ENCODE measurements at places on chromosomes 13 and 19.

DNA sequence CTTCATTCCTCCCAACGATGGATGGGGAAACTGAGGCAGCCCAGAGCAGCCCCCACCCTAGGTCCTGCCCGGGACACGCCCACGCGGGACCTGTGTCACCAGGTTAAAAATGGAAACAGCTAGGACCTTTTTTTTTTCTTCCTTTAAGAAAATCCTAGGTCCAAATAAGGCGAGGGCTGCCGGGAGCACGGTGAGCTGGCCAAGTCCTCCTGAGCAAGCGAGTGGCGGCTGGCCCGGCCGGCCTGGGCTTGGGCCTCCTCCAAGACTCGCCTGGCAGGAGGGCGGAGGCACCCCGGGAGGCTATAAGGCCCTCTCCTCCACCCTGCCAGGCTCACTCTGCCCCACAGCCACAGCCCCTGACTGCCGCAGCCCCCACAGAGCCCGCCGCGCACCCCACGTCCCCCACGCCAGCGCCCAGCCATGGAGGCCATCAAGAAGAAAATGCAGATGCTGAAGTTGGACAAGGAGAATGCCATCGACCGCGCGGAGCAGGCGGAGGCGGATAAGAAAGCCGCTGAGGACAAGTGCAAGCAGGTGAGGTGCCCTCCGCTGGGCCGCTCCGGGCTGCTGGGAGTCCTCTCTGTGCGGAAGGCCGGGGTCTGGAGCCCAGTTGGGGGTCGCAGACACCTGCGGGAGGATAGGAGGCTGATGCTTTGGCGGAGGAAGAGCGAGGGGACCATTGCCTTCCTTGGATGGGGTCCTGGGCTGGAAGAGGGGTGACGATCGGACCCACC is 8.9 kb upstream of the TPM4 start:
- DNase-seq = no peak

GRCh38 chr19:1267477-1268225 is 1.5 kb upstream of the CIRBP start:
- DNase-seq = no peak

GRCh38 chr13:113466383-113466782 is 13.1 kb upstream of the ADPRHL1 start:
- no peak for DNase-seq

DNA sequence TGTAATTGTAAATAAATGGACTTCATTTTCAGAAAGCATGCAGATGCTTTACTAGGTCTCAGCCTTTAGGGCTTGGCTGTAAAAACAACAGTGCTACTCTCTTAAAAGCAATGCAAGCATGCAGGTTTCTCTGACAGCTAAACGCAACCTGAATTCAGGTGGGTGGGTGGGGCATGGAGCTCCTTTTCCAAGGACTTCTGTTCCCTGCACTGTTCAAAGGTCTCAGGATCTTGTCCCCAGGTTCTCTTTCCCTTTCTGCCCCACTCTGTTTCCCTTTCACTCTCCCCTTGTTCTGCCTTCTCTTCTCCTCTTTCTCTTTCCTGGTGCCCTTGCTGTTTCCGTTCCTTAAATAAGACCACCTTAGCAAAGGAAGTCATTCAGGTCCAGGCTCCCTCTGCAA is 1527.5 kb upstream of the SLC10A2 start:
- no peak for DNase-seq

- DNase-seq = no peak
Measured at GRCh38 chr13:61253105-61253877, 162.4 kb downstream of the PCDH20 start.

DNA sequence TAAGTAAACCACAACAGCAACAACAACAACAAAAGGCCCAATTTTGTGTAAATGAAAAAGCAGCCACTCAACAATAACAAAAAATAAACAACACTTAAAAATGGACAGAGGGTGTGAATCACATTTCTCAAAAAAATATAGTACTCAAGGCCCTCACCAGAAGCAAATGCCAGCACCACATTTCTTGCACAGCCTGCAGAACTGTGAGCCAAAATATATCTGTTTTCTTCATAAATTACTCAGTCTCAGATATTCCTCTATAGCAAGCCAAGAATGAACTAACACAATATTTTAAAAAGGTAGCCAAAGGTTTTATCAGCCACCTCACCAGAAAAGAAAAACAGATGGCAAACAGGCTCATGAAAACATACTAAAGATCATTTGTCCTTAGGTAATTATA is 3.9 kb upstream of the CD33 start:
- DNase-seq = no peak

GRCh38 chr13:111080642-111081041 is 34.5 kb upstream of the ARHGEF7 start:
- no peak for DNase-seq

Data from GM10248 (cell line).